ENCODE measurements at places on chromosomes 3 and 15.

DNA sequence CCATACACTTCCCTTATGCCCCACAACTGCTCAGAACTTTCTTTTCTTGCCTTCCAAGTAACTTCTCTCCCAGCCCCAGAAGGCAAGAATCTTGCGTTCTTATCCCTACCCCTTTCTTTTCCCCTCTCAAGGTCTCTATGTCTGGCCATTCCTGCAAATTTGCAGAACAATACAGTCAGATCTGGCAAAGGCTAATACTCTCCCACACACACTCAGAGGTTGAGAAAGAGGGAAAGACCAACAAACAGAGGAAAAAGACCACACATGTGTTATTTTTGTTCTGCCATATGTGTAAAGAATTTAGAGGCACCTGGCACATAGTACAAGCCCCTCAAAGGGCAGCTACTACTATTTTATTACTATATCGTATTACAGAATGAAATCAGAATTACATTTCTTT lies 25.7 kb downstream of the GJD2 start:
- DNase-seq = no peak

GRCh38 chr15:57865294-57865693 lies 158.8 kb downstream of the POLR2M start:
- DNase-seq = no peak

DNA sequence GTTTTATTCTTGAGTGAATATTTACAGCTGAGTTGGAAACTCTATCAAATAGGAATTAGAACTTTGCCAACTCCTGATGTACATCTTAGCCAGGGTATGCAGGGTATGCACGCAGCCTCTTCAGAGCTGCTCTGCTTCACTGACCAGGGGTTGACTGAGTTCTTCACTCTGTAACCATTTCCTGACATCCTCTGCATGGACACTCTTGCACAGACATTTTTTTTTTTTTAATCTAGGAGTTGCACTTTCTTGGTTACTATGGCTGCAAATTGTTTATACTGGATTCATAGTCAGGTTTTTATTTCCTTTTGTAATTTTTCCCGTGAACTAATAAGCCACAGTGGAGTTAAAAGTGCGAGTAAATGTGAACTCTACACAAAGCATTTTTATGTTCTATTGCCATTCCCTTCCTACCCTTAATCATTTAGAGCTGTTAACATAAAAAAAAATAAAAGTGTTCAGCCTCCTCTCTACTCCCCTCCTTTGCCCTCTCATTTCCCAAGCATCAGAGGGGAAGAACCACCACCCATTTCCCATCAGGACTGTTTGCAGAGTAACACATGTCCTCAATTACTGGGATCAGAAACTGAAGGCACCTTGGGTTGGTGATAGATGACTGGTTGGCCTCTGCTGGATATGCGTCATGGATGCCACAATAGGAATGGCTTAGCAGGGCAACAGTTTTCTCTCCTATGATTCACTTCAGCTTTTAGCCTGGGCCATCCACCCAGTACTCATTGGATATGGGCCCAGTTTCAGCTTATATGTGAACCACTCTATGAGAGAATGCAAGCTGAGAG lies 54.0 kb downstream of the DUT start:
- DNase-seq = no peak

DNA sequence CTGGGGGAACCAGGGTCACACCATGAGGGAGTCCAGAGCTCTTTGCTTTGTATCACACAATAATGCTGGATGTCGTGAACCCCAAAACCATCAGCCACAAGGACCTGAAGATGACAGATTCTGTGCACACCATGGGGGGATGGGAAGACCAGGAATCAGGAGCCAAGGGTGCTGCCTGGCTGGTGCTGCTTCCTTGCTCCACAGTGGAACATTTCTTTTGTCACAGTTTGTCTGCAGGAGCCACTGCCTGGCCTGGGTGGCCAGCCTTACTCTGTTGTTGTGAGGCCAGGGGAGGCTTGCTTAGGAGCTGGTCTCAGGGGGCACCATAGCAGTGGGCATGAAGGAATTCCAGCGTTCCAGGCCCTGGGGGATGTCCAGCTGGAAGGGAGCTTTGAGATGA lies 6.5 kb upstream of the TGM5 start:
- no peak for DNase-seq

DNA sequence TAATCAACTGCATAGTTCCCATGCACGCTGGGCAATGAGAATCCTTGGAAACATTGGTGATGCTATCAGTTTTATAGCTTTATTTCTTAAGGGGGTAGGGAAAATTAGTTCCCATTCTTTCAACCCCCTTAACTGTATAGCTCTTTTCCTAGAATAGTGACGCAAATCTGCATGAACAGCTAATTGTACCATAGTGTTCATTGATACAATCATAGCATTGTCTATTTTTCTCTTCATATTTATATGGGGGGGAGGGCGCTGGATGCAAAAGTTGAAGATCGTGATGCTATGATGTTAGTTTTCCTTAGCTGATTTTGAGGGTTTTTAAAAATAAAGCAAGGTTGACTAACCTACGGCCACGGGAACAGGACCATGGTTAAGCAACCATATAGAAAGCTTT lies 32.4 kb upstream of the SAMMSON start:
- no peak for DNase-seq

GRCh38 chr3:38588371-38588971 lies 61.0 kb downstream of the SCN5A start:
- DNase-seq = peak; percentile 18

- DNase-seq = no peak
These were observed 3.3 kb upstream of the ITPKA start for GRCh38 chr15:41490355-41490754.

DNA sequence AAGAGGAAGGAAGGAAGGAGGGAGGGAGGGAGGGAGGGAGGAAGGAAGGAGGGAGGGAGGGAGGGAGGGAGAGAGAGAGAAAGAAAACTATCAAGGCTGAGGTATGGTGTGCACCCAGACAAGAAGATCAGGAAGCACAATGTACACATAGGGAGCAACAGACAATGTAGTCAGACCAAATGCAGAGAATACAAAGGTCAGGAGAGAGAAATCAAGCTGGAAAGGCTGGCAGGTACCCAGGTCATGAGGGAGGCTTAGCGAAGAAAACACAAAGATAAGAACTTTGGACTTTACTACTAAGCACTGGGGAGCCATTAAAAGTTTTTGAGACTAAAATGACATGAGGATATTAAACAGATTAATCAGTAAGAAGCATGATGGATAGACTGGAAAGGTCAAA lies 176.0 kb upstream of the TMCO5A start:
- DNase-seq = no peak

DNA sequence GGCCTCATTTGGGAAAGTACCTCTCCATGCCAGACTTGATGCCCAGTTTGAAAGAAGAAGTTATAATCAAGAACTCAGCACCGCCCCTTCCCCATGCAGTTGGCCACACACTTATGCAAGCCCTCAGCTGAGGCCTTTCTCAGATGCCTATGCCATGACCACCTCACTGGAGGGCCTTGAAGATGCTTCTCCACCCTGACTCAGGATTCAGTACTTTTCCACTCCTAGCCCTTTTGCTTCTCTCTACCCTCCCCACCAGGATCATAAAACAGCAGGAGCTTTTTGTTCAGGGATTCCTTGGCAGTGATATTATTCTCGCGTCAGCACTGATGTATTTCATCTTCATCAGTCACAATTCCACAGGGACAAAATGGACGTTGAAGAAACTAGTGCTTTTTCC lies 313.5 kb downstream of the PYDC2 start:
- DNase-seq = no peak

- no peak for DNase-seq
These were observed 62.2 kb downstream of the TIGIT start for GRCh38 chr3:114356066-114356465.

DNA sequence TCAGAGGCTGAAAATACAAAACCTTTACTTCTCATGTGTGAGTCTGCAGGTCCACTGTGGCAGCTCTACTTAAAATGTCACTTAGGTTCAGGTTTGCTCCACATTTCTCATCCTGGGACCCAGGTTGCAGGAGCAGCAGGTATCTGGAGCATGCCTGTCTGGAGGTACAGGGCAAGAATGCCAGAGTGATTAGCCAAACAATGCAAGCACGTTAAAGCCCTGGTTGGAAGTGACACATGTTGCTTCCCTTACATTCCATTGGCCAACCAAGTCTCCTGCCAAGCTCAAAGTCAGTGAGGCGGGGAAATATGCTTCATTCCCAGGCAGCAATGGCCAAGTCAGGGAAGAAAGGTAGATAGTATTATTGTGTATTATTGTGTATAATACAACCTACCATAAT lies 76.8 kb upstream of the ARL6 start:
- DNase-seq = no peak

GRCh38 chr15:67785431-67785830 lies 39.9 kb upstream of the SKOR1 start:
- no peak for DNase-seq

- no peak for DNase-seq
These were observed 55.1 kb downstream of the AAGAB start for GRCh38 chr15:67199391-67199790.

GRCh38 chr3:141065841-141066805 lies 15.0 kb downstream of the SPSB4 start:
- DNase-seq = no peak

GRCh38 chr3:13194285-13195209 lies 121.3 kb upstream of the IQSEC1 start:
- DNase-seq = no peak

DNA sequence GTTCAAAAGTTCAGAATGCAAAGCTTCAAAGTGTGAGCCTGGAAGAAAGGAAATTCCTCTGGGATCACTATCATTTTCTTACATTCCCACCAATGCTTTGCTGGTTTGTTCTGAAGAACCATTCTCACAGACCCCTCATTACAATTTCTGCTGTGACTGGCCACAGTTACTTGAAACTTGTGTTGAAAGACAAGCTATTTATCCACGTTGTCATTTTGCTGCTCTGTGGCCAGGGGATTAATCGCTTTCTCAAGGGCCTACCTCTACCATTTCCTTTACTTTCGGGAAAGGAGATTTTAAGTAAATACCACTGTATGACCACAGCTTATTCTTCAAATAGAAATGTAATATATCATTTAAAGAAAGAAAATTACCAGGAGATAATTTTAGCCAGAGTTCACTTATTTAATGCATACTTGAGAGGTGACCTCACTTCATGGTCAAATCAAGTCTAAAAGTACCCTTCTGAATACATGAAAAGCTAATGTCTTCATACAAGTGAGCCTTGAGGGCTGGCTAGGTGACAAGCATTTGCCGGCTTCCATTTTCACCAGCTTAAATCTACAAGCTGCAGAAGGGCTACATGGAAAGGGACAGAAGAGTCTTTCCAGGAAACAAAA lies 69.8 kb upstream of the ROBO2 start:
- DNase-seq = no peak

GRCh38 chr3:123951522-123952447 lies 9.2 kb downstream of the CCDC14 start:
- no peak for DNase-seq

DNA sequence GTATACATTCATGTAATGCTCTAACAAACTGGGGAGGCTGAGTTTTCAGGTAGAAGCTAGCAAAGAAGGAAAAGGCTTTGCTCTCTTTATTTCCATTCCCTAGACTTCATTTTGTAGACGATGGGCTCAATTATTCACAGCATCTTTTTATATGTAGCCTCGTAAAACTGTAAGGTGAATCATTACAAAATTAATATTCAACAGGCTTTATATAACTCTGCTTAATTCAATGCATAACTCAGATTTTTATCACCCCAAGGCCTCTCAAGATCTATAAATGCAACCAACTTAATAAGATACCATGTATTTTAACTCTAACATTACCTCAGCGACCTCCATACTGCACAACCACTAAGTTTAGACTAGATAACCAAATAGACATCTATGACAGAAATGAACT lies 63.0 kb upstream of the FRMD4B start:
- no peak for DNase-seq

- peak; percentile 65 for DNase-seq
These were observed at the start of gene TRANK1 for GRCh38 chr3:36944641-36945270. TRANK1 (minus strand) TSS chr3:36945054; CDS start chr3:36944809, 245 bp downstream.

GRCh38 chr3:170766823-170767575 lies 103.0 kb downstream of the RPL22L1 start:
- DNase-seq = no peak

DNA sequence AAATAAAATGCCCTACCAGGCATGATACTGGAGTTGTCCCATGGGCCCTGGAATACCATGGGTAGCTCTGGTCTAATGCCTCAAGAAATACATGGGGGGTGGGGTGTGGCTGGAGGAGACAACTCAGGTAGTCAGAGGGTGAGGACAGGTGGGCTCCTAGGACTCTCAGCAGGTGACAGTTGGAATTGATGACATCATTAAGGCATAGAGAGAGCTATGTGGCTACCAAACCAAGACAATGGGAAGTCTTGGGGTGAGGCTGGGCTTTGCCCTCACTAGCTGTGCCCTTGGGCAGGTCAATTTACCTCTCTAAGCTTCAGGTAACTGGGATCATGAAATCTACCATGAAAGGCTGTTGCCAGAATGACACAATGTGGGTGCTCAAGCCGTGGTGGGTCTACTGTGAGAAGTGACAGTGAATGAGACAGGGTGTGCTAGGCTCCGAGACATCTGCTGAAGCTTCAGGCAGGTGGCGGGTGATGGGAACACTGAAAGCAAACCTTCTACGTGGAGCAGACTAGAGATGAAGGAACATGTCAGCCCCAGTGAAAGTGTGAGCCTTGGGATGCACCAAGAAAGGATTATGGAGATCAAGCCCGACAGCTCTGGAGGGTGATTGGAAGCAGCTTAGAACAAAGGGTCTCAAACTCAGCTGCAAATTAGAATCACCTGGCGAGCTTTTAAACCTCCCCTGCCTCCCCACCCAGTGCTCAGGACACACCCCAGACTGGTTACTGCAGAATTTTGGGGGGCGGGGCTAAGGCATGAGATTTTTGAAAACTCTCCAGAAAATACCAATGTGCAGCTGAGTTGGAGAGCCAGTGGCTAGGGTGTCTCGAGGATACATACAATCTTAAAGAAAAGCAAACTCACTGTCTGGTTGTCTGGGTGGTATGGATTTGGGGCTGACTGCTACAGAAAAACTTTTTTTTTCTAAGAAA lies 21.5 kb downstream of the SLC6A20 start:
- DNase-seq = no peak

DNA sequence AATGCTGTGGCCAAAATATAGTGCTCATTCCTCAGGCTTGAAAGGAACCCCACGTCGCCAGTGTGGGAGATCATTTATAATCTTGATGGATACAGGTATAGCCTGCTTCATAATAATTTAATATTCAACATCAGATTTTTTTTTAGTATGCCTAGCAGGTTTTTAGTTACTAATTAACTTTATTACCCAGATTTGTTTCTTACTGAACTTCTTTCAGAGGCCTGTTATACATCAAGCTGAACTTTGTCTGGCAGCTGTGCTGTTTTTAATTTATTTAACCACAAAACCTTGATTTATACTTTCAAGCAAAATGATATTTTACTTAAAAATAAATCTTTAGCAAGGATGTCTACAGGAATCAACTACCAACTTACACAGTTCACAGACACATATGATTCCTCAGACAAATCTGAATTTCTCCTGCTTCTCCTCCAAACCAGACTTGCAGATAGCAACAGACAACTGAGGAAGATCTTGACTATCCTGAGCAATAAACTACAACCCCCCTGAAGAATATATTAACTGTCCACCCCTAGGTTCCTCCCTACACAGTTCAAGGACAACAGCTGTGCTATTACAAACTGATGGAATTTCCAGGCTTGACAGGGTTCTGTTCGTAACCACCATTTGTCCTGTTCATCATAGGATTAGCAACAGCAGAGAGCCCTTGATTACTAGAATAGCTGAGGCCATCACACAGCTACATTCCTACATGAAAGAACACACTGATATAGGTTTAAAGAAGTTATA lies 610 bp downstream of the MAP4 start:
- DNase-seq = no peak

- DNase-seq = no peak
These were observed 234.4 kb downstream of the XXYLT1 start for GRCh38 chr3:195036574-195036973.

GRCh38 chr3:35733341-35733740 lies 94.0 kb downstream of the ARPP21 start:
- no peak for DNase-seq
